H54 (cell line): ENCODE measurements at places on chromosomes 1 and 21.

DNA sequence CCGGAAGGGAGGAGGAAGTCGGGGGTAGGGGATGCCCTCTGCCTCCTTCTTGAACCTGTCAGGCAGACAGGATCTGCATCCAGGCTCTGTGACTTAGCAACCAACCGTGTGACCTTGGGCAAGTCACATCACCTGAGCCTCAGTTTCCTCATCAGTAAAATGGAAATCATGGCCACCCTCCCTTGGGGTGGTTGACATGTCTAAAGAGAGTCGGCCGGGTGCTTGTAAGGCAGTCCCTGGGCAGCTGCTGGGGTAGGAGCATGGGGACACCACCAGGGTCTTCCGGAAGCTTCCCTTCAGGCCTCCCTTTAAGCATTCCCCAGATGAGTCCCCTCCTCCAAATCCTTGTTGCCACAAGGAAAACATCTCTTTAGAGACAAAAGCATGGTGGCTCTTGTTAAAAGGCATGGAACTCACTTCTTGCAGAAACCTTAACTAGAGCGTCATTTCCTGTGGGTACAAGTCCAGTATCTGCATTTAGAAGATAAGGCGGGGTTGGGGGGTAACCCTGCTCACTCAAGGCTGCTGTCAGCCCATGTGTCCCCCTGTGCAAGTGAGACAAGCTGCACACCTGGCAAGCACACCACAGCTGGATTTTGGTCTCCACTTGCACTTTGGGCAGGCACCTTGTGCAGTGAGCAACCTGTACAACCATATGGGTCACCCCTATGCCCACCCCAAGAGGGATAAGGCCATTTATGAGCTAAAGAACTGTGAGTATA is 10.4 kb downstream of the CLCNKB start:
- DNase-seq, result no peak

DNA sequence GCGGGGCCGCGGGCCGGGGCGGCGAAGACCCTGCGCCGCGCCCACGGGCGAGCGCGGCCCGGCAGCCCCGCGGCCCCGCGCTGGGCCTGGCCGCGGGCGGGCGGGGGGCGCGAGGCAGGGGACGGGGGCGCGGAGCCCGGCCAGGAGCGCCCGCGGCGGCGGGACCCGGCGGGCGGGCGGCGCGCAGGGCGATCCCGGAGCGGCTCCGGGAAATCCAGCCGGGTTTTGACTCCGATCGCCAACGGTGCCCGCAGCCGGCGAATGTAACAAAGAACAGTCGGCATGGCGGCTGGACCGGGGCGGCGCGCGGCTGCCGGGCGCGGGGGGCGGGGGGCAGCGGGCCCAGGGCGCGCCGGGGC is 334 bp downstream of the PRDM15 start:
- peak; percentile 97 for DNase-seq

DNA sequence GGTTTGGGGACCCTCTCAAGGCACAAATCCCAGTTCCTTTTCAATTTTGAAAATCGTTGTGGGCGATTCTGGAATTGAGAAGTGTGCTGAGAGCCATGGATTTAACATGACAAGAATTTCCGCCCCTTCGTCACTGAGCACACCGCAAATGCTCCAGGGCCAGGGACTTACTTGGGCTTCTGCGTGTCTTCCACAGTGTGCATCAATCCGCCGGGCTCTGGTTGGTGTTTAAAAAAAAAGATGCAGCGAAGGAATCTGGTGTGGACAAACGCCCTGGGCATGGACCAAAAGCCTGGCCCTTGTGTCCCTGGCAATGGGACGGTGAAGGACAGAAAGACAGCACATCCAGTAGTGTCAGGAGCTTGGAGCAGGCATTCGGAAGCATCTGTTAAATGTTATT is 696 bp upstream of the CLDN14 start:
- DNase-seq, result no peak

DNA sequence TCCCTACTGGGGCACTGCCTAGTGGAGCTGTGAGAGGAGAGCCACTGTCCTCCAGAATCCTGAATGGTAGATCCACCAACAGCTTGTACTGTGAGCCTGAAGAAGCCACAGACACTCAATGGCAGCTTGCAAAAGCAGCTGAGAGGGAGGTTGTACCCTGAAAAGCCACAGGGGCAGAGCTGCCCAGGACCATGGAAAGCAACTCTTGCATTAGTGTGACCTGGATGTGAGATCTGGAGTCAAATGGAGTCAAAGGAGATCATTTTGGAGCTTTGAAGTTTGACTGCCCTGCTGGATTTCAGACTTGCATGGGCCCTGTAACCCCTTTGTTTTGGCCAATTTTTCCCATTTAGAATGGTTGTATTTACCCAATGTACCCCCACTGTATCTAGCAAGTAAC is 871.4 kb upstream of the PRMT6 start:
- no peak for DNase-seq

- DNase-seq, result peak; percentile 62
These were observed 47.4 kb upstream of the PRDX6 start for GRCh38 chr1:173429471-173430402.

DNA sequence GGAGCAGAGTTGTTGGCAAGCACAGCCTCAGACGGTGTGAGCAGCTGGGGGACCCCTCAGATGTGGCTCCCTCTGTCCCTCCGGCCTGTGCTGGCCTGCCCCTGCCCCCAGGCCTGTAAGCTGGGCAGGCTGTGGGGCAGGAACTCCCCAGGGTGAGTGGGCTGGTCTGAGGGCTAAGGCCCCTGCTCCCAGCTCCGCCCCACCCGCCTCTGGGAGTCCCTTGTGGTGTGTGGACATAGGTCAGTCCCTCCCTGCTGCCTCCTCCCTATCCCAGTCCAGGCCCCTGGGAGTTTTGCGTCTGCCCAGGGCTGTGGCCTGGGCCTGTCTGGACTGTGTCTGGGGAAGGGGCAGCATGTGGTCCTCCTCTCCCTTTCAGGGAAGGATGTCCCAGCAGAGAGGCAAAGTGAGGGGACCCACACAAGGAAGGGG is 3.6 kb upstream of the VWA1 start:
- DNase-seq, result no peak

- no peak for DNase-seq
These were observed 11.2 kb upstream of the SNAPIN start for GRCh38 chr1:153647346-153647714.

GRCh38 chr1:204560590-204561150 is 44.5 kb downstream of the MDM4 start:
- DNase-seq, result no peak

- no peak for DNase-seq
These were observed 119.0 kb downstream of the PEX14 start for GRCh38 chr1:10593750-10594149.

GRCh38 chr1:176736015-176736414 is 273.0 kb downstream of the PAPPA2 start:
- no peak for DNase-seq

DNA sequence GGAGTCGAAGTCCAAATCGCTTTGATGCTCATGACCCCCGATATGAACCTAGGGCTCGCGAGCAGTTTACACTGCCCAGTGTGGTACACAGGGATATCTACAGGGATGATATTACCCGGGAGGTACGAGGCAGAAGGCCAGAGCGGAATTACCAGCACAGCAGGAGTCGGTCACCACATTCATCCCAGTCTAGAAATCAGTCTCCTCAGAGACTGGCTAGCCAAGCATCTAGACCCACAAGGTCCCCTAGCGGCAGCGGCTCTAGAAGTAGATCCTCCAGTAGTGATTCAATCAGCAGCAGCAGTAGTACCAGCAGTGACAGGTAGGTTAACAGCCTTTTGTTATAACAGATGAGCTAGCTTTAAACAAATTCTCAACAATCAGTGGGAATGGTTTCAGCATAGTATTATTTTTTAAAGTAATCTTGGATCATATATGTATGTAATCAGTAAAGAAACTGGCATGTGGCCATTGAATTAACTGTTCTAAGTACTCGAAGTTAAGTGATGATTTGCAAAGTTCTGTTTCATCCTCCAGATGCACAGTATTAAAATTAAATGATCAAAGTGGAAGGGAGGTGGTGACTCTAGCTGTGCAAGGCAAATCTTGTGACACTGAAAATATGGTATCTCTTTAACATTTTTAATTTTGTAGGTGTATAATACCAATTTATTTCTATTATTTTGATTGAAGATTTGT is 29.0 kb downstream of the SPEN start:
- DNase-seq, result no peak

GRCh38 chr1:175390081-175390481 is 197.5 kb upstream of the KIAA0040 start:
- DNase-seq, result no peak

GRCh38 chr21:40386294-40386911 is 460.6 kb downstream of the DSCAM start:
- DNase-seq, result peak; percentile 40

- DNase-seq, result no peak
These were observed 129.4 kb downstream of the NRDC start for GRCh38 chr1:51749151-51749550.

DNA sequence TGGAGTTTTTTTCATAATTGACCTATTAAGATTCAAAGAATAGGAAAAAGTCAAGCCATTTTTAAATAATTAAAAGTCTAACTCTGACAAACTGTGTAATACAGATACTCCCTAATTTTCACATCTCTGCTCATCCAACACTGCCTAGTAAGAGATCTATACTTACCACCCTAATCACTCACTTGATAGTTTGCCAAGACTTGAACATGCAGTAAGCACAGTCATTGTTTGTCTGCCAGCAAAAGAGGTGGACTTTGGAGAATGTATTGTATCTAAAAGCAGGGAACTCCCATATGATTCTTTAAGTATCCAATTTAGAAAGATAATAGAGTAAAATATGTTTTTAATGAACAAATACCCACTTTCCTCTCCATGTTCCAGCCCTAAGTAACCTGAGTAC is 15.5 kb downstream of the TMEM59 start:
- no peak for DNase-seq

- DNase-seq, result no peak
These were observed 872 bp downstream of the GPBP1L1 start for GRCh38 chr1:45685308-45686014.

GRCh38 chr1:193479187-193479586 is 292.8 kb upstream of the B3GALT2 start:
- DNase-seq, result no peak

- DNase-seq, result no peak
These were observed 5.1 kb upstream of the ANGPTL1 start for GRCh38 chr1:178875936-178876335.

DNA sequence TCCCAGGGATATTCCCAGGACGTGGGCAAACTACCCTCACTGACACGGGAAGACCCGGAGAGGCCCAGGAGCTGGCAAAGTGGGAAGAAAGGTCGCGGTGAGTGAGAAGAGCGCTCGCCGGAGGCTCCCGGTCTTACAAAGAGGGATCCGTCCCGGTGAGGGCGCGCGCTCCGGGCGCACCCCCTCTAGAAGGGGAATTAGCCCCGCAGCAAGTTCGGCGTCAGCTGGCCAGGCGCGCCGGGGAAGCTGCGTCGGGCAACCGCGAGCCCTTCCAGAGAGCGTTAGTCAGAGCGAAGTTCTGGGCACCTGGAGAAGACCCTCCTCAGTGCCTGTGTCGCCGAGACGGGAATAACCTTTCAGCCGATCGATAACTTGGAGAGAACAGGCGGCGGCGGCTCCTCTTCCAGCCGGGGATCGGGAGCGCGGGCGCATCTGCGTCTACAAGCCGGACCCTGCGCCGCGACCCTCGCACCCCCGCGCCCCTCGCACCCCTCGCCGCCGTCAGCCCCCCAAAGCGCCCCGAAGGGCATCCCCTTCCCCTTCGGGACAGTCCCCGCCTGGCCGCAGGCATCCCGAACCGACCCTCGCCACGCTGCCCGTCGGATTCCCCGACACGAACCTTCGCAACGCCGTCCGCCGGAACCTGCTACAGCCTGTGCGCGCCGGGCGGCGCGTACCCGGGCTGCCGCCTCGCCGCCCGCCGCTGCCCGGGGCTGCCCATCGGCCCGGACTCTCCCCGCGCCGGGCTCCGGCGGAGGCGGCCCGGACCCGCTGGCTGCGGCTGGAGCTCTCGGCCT is 485 bp downstream of the SIPA1L2 start:
- DNase-seq, result no peak

DNA sequence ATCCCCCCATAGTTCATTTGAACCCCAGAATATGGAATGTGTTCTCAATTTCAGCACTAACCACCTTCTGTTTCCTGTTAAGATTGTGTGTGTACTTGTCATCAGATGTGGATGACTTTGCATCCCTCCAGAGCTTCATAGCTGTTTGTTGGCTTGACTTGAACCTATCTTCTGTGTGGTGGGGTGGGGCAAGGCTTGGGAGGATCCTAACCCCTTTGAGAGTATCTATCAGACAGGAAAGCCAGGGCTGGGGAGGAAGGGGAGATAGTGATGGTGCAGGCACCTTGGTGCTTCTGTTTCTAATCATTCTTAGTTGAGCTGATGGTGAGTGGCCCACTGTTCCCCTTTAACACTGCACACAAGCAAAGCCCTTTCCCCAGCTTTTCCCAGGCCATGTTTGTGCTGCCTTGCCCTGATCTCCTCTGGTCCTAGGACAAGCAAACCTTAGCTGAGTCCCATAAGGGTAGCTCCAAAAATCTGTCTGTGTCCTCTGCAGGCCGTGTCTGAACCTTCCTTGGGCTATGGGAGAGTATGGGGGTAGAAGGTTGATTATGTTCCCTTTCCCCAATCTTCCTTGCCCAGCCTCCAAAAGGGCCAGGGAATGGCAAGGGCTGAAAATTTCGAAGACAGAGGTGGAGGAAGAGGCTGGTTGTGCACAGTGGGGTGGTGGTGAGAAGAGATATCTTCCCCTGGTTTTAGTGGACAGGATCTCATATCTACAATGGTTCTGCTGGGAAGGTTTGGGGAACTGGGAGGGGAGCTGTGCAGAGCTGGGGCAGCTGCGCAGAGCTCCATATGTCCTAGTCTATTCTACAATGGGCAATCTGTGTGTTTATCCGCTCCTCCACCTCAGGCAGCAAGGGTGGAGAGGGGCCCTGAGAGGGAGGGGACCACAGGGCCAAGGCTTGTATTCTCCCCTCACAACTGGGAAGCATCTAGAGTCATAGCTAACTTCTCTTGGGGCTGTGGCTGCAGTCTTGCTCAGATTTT is 1.4 kb downstream of the NHLH1 start:
- no peak for DNase-seq

- no peak for DNase-seq
These were observed 76.6 kb upstream of the VAV3 start for GRCh38 chr1:108041360-108042142.

DNA sequence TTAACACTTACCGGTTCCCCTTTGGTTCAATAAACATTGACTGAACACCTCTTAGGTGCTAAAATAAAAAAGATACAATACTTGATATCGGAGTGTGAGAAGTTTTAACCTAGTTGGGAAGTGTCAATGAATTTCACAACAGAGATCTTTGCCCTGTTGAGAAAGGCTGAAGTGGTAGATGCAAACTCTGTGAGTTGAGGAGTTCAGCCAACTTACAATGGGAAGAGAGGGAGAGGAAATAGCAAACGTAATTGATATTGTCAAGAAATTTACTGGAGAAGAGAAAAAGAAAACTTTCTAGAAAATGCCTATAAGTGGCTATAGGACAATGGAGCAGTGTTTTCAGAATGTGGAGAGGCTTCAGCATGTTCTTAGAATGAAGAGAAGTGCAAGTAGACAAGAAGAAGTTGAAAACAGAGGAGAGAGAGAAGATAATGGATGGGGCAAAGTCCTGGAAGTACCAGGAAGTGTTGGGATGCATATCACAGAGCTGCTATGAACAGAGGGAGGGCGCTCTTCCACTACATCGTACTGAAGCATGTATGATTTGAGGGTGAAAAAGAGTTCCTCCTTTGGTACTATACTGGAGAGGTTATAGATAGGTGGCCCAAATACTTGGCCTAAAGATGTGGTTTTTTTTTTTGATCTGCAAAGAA is 48.9 kb downstream of the MEF2D start:
- no peak for DNase-seq
